ENCODE measurements at places on chromosomes 2 and 18. TPM values are rescaled to one million over a fixed set of nuclear protein-coding genes. Genes with fewer than 3 reads are reported as not detected.

- H3K27me3 ChIP-seq = no peaks in the 10 kb centered on the region
- H3K27ac ChIP-seq = no peak overlapping the region
- H3K4me1 ChIP-seq = no peaks in the 10 kb centered on the region
- H3K36me3 ChIP-seq = no peaks in the 10 kb centered on the region
Observed at GRCh38 chr2:133497270-133497893, 70.9 kb downstream of the NCKAP5 start.

GAD1 gene
- 1.6 TPM for total RNA-seq

DNA sequence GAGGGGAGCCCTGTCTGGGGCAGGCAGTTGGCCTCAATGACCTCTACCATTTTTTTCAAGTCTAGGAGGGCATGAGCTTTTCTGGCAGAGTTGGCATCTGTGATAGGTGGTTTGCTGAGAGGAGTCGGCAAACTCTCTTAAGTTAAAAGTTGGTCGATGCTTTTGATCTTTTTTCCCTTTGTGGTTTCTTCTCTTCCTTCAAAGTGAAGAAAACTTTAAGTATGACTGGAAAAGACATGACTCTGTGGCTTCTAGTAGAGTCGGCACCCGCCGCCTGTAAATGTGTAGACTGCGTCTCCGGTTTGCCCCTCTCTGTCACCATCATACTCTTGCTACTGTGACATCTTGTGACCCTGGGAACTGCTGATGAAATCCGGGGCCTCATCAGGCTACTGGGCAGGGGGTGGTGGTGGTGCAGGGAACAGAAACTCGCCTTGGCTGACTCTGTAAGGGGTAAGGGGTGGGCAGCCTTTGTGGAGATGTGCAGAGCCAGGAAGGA is 21.1 kb downstream of the INPP5D start:
- peaks cover 86% of the 10 kb centered on the region for H3K4me1 ChIP-seq
- no peaks in the 10 kb centered on the region for H3K27me3 ChIP-seq
- peak overlapping the region; percentile 93 for H3K27ac ChIP-seq

GRCh38 chr18:38545071-38545470 is 979.5 kb upstream of the CELF4 start:
- no peaks in the 10 kb centered on the region for H3K36me3 ChIP-seq
- no peaks in the 10 kb centered on the region for H3K4me1 ChIP-seq
- no peak for DNase-seq
- H3K27me3 ChIP-seq = no peaks in the 10 kb centered on the region

GRCh38 chr2:96763511-96764252 is 3.0 kb downstream of the CNNM4 start:
- DNase-seq = no peak
- peak overlapping the region; percentile 73 for H3K4me3 ChIP-seq
- H3K4me1 ChIP-seq = peaks cover 51% of the 10 kb centered on the region
- no peaks in the 10 kb centered on the region for H3K36me3 ChIP-seq

CROCC2 gene
- total RNA-seq = not detected

DNA sequence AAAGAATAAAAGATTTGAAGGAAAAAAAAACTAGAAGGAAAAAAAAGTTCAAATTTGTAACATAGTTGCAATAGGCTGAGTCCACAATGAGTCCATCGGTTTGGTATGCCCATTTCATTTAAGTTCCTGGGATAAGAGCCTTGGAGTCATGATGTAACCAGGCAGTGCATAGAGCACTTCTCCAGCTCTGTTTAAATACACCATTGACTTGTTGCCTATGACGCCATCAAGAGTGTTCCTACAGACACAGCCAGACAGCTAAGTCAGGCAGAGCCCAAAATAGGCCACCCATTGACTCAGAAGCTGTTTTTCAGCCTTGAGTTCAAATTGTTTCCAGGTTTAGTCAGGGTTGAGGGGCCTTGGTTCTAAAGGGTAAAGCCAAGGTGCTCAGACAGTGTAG is 44.9 kb downstream of the SOCS6 start:
- no peaks in the 10 kb centered on the region for H3K36me3 ChIP-seq
- H3K4me3 ChIP-seq = no peak overlapping the region
- no peaks in the 10 kb centered on the region for H3K4me1 ChIP-seq
- no peak overlapping the region for H3K27ac ChIP-seq
- H3K27me3 ChIP-seq = no peaks in the 10 kb centered on the region
- no peak for DNase-seq

GRCh38 chr2:144801766-144802165 is 281.8 kb upstream of the ZEB2 start:
- no peak overlapping the region for H3K4me3 ChIP-seq
- no peaks in the 10 kb centered on the region for H3K36me3 ChIP-seq
- DNase-seq = no peak
- no peaks in the 10 kb centered on the region for H3K4me1 ChIP-seq
- peaks cover 3% of the 10 kb centered on the region for H3K27me3 ChIP-seq
- no peak overlapping the region for H3K27ac ChIP-seq

SCYGR4 gene
- total RNA-seq = not detected
